ENCODE measurements at places on chromosomes 1 and 21. TPM values are rescaled to one million over a fixed set of nuclear protein-coding genes. Genes with fewer than 3 reads are reported as not detected.
A peak's percentile ranks its signal among the peaks of the same experiment; 100 is the strongest.

Gene RNF207
- 43.2 TPM for total RNA-seq

Gene SSR2
- total RNA-seq, result 122 TPM

Gene DNALI1
- total RNA-seq, result 11.8 TPM

Gene SHE
- 12.5 TPM for total RNA-seq

Gene SEMA4A
- 1.7 TPM for total RNA-seq

Gene S100A8
- 9.9 TPM for total RNA-seq

Gene OPTC
- total RNA-seq, result not detected

Gene RIPPLY3
- not detected for total RNA-seq

Gene POFUT2
- 16.7 TPM for total RNA-seq

Gene PPIAL4G
- not detected for total RNA-seq

Gene ERI3
- total RNA-seq, result 53.4 TPM

Gene CRNN
- total RNA-seq, result not detected

Gene LRRN2
- 3.7 TPM for total RNA-seq

Gene NUDT4B
- 79.7 TPM for total RNA-seq

Gene VAMP4
- total RNA-seq, result 14.2 TPM

- H3K27me3 ChIP-seq, result peaks cover 4% of the 10 kb centered on the region
- H3K36me3 ChIP-seq, result no peaks in the 10 kb centered on the region
- H3K4me3 ChIP-seq, result no peak overlapping the region
- peak; percentile 39 for DNase-seq
- peak overlapping the region; percentile 24 for H3K27ac ChIP-seq
Observed at GRCh38 chr21:34881839-34882371, 167.2 kb downstream of the RUNX1 start.

GRCh38 chr1:63418101-63418500 is 50.7 kb downstream of the ALG6 start:
- no peaks in the 10 kb centered on the region for H3K4me1 ChIP-seq
- H3K27ac ChIP-seq, result no peak overlapping the region
- DNase-seq, result no peak
- H3K27me3 ChIP-seq, result no peaks in the 10 kb centered on the region

- no peaks in the 10 kb centered on the region for H3K27me3 ChIP-seq
- no peak for DNase-seq
- H3K27ac ChIP-seq, result no peak overlapping the region
- H3K4me3 ChIP-seq, result no peak overlapping the region
- H3K36me3 ChIP-seq, result no peaks in the 10 kb centered on the region
Observed at GRCh38 chr1:83815330-83815729, 183.6 kb downstream of the TTLL7 start.

GRCh38 chr21:15552914-15553494 is 176.8 kb upstream of the USP25 start:
- DNase-seq, result no peak
- no peak overlapping the region for H3K4me3 ChIP-seq
- no peaks in the 10 kb centered on the region for H3K36me3 ChIP-seq
- no peaks in the 10 kb centered on the region for H3K4me1 ChIP-seq
- H3K27me3 ChIP-seq, result no peaks in the 10 kb centered on the region
- H3K27ac ChIP-seq, result no peak overlapping the region

GRCh38 chr21:36369064-36369685 is 16.0 kb upstream of the CHAF1B start:
- no peak for DNase-seq
- no peak overlapping the region for H3K27ac ChIP-seq
- no peaks in the 10 kb centered on the region for H3K4me1 ChIP-seq
- no peaks in the 10 kb centered on the region for H3K27me3 ChIP-seq
- H3K4me3 ChIP-seq, result no peak overlapping the region
- peaks cover 65% of the 10 kb centered on the region for H3K36me3 ChIP-seq

DNA sequence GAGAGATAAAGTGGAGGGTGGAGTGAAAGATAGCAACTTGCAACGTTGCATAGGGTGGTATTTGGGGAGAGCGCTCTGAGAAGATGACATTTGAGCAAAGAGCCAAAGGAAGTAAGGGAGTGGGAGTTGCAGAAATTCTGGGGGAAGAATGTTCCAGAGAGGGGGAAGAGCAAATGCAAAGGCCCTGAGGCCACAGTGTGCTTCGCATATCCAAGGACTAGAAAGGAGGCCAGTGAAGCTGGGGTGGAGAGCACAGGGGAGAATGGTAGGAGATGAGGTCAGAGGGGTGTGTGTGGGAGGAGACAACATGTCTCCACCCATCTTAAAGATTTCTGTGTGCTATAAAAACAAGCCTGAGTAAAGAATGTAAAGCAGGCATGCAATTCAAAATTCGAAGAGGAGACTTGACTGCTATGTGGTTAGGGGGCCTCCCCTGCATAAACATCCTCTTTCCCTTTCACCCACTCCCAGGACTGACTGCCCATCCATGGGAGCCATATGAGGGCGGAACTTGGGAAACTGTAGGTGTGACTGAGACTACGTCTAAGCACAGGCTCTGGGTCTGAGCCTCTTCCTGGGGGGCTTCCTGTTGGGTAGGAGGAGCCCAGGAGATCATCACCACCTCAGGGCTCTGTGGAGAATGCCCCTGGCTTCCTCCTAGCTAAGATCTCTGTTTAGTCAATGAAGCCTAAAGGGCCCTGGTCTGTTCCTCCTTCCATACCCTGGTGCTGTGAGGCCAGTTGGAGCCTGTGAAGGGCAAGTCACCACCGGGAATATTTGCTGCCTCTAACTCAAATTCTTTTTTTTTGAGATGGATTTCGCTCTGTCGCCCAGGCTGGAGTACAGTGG is 2.9 kb upstream of the CLIC4 start:
- H3K4me3 ChIP-seq, result no peak overlapping the region
- H3K36me3 ChIP-seq, result no peaks in the 10 kb centered on the region
- no peaks in the 10 kb centered on the region for H3K27me3 ChIP-seq
- DNase-seq, result no peak
- peaks cover 20% of the 10 kb centered on the region for H3K4me1 ChIP-seq

GRCh38 chr1:160907976-160908375 is 23.0 kb upstream of the ITLN1 start:
- DNase-seq, result no peak
- H3K27me3 ChIP-seq, result no peaks in the 10 kb centered on the region
- no peak overlapping the region for H3K27ac ChIP-seq
- no peaks in the 10 kb centered on the region for H3K36me3 ChIP-seq
- no peak overlapping the region for H3K4me3 ChIP-seq

- H3K4me1 ChIP-seq, result no peaks in the 10 kb centered on the region
- no peak for DNase-seq
- H3K27ac ChIP-seq, result no peak overlapping the region
- no peak overlapping the region for H3K4me3 ChIP-seq
- H3K27me3 ChIP-seq, result no peaks in the 10 kb centered on the region
- no peaks in the 10 kb centered on the region for H3K36me3 ChIP-seq
Observed at GRCh38 chr1:163035446-163036249, 33.5 kb upstream of the RGS4 start.

DNA sequence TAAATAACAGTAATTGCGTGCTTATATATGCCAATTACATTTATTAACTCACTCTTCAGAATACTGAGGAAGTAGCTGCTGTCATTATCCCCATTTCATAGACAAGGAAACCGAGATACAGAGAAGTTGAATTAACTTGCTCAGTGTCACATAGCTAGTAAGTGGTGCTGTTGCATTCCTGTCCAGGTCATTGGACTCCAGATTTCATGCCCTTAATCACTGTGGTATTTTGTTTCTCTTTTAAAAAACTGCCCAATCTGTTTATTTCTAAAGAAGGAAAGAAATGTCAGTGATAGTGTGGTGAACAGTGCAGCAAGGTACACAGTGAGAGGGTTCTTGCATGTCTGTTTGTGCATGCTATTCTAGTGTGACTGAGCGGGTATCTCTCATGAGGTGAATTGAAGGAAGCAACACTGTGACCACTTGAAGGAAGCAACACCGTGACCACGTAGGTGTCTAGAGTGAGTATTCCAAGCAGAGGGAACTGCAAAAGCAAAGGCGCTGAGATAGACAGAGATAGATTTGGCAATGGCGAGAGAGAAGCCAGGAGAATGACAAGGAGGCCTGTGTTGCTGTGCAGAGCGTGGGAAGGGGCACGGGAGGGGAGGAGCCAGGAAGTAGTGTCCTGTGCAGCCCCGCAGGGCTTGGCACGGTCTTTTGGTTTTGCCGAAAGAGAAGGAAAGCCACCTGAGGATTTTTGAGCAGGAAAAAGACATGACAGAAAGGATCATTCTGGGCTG is 95.9 kb downstream of the CAMTA1 start:
- no peak overlapping the region for H3K4me3 ChIP-seq
- H3K36me3 ChIP-seq, result no peaks in the 10 kb centered on the region
- no peaks in the 10 kb centered on the region for H3K27me3 ChIP-seq

DNA sequence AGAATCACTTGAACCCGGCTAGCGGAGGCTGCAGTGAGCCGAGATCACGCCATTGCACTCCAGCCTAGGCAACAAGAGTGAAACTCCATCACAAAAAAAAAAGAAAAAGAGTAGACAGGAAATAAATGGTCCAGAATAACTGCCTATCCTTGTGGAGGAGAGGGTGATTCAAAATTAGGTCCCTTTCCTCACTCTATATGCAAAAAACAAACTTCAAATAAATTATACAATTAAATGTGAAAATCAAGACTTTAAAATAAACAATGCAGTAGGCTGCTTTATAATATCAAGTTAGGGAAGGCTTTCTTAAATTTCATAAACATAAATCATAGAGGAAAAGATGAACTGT is 26.4 kb downstream of the MRPL39 start:
- DNase-seq, result no peak
- no peak overlapping the region for H3K4me3 ChIP-seq
- H3K27ac ChIP-seq, result no peak overlapping the region

DNA sequence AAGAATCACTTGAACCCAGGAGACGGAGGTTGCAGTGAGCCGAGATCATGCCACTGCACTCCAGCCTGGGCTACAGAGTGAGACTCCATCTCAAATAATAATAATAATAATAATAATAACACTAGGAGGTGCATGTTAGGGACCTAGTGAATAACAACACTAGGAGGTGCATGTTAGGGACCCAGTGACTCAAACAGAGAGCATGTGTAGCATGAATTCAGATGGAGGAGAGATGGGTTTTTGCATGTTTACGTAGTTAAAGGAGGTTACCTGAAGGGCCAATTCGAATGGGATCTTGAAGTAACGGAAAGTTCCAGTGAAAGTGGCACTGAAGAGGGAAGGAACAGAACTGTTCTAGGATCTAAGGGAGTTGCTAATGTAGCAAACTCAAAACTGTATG is 7.1 kb upstream of the KCNK1 start:
- H3K36me3 ChIP-seq, result no peaks in the 10 kb centered on the region
- no peak overlapping the region for H3K27ac ChIP-seq
- H3K4me3 ChIP-seq, result no peak overlapping the region
- no peak for DNase-seq

DNA sequence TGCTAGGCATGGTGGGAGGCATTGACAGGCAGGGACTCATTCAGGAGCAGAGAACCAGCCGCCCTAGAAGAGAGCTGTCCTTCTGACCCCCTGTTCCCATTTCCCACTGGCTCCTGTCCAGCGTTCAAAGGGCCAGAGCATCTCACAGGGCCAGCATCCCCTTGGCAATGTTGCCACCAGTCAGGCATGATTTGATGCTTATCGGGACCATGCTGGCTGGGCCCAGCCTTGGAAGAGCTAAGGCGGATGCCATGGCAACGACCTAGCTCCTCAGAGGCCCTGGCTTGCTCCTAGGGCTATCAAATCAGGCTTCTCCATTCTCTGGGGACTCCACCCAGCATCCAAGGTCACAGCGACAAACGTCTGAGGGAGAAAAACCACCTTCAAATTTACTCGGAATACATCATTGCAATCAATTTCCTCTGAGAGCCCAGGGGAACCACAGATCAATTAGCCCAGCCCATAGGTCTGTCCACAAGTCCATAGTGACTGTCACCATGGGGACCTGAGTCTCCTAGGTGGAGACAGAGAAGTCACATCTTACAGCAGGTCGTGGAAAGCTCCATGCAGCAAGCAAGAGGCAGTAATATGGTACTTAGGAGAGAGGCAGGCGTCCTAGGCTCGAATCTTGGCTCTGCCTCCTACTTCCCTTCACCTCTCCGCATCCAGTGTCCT is 14.1 kb upstream of the VWA5B1 start:
- no peaks in the 10 kb centered on the region for H3K27me3 ChIP-seq
- no peak overlapping the region for H3K27ac ChIP-seq
- no peaks in the 10 kb centered on the region for H3K4me1 ChIP-seq
- no peaks in the 10 kb centered on the region for H3K36me3 ChIP-seq

GRCh38 chr1:220318673-220319072 is 46.4 kb upstream of the RAB3GAP2 start:
- H3K27ac ChIP-seq, result no peak overlapping the region
- H3K4me1 ChIP-seq, result no peaks in the 10 kb centered on the region
- DNase-seq, result no peak
- H3K36me3 ChIP-seq, result no peaks in the 10 kb centered on the region

DNA sequence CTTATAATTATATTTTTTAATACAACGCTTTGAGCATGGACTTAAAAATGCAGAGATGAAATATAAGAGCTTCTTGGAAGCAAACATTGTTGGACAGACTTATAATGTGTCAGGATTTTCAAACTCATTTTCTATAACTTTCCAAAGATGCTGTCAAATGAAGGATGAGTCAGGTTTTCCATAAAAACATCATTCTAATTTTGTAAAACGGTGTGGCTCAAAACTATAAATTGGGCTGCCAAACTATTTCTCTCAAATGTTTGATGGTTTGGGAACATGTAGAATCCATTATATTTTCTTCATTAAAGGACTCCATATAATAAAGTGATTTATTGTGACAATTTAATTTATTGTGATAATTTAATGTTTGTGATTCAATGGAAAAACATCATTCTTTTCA is 511.2 kb downstream of the USP25 start:
- no peak overlapping the region for H3K4me3 ChIP-seq

- DNase-seq, result no peak
- H3K27ac ChIP-seq, result no peak overlapping the region
- no peaks in the 10 kb centered on the region for H3K27me3 ChIP-seq
- no peak overlapping the region for H3K4me3 ChIP-seq
Observed at GRCh38 chr1:160162931-160163330, 11.5 kb downstream of the ATP1A4 start.

GRCh38 chr1:66944330-66945274 is 19.8 kb downstream of the MIER1 start:
- no peaks in the 10 kb centered on the region for H3K27me3 ChIP-seq
- peaks cover 76% of the 10 kb centered on the region for H3K4me1 ChIP-seq
- H3K36me3 ChIP-seq, result peaks cover 13% of the 10 kb centered on the region
- peak overlapping the region; percentile 62 for H3K27ac ChIP-seq
- no peak overlapping the region for H3K4me3 ChIP-seq
- no peak for DNase-seq

- no peak for DNase-seq
- peaks cover 68% of the 10 kb centered on the region for H3K4me1 ChIP-seq
- H3K4me3 ChIP-seq, result no peak overlapping the region
- peak overlapping the region; percentile 90 for H3K27ac ChIP-seq
- H3K27me3 ChIP-seq, result no peaks in the 10 kb centered on the region
- peaks cover 74% of the 10 kb centered on the region for H3K36me3 ChIP-seq
Observed at GRCh38 chr1:160211046-160211790, 6.0 kb downstream of the PEA15 start.

DNA sequence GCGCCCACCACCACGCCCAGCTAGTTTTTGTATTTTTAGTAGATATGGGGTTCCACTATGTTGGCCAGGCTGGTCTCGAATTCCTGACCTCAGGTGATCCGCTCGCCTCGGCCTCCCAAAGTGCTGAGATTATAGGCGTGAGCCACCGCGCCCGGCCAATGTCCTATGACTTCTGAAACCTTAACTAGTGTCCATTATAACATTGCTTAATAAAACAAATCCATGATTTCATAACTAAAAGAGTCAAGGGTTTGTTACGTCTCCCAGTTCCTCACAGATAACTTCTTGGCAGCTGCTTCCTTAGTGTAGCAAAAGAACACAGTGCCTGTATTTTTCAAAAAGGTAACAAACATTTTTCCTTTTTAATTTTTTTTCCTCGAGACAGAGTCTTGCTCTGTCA is 53.6 kb downstream of the FBXO42 start:
- H3K4me1 ChIP-seq, result peaks cover 9% of the 10 kb centered on the region
- no peak for DNase-seq
- no peak overlapping the region for H3K4me3 ChIP-seq
- no peaks in the 10 kb centered on the region for H3K27me3 ChIP-seq
- no peak overlapping the region for H3K27ac ChIP-seq
